ENCODE measurements at places on chromosomes 5 and 9.

GRCh38 chr9:110952540-110952859, 85.8 kb downstream of the LPAR1 start:
- DNase-seq: no peak

- no peak for DNase-seq
Measured at GRCh38 chr9:138098116-138098907, 220.7 kb downstream of the CACNA1B start.

DNA sequence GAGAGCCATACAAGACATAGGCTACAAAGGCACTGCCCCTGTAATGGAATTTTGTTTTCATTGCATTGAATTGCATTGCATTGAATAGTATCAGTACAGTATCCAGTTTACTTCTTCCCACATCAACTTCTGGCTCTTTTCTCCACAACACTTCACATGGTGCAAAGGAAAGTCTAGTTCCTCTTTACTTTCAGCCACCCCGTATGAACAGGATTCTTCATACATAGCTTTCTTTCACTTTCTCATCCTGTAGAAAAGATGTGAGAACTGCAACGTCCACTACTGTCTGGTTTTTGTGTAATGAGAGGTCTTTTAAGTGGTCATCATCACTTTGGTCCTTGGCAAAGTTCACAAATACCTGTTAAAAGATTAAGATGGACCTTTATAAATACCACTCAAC, 20.2 kb downstream of the NIPSNAP3B start:
- no peak for DNase-seq

DNA sequence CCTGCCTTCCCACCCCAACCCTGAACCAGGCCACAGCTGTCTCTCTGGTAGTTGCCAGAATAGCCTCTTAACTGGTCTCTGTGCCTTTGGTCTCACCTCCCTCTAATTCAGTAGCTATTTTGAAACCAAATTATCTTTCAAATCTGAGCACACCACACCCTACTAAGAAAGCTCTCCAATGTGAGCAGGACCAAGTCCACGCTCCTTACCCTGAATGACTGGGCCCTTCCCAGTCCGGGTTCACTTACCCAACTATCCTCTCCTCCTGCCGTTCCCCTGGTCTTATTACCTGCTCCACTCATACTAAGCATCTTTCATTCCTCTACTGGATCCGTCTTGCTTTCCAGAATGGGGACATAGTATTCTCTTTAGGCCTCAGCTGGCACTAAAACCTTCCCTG, 16.8 kb downstream of the ANKH start:
- DNase-seq: no peak

- no peak for DNase-seq
Measured at GRCh38 chr9:132489536-132489935, 79.5 kb downstream of the CFAP77 start.

- DNase-seq: no peak
Measured at GRCh38 chr9:137945581-137945980, 68.0 kb downstream of the CACNA1B start.

- peak; percentile 42 for DNase-seq
Measured at GRCh38 chr9:120257483-120257882, 322.5 kb downstream of the CDK5RAP2 start.

DNA sequence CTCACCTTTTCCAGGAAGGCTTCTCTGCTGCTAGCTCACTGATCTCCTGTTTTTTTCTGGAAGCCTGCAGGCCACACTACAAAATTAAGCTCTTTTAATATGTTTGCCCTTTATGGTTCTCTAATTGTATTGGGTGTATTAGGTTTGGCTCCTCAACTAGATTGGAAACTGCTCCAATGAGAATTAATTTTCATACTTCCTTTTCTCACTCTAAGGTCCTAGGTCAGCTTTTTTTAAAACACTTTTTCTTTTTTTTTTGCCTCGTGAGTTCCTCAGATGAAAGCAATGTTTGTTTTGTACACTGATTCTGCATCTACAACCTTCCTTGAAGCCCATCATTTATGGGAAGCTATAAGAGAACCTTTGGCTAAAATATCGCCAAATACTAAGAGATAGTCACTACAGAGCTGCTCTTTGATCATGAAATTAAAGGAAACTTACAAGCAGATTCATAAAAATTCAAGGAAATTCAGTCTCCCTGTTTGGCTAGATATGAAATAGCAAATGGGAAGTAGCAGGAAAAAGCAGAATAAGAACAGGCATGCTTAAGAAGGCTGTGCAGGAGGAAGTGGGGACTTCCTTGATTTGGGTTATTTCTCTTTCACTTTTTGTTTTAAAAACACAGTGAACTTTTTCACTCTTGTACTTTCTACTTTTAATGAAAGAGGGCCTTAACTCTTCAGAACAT, 55.2 kb upstream of the FYB1 start:
- no peak for DNase-seq

DNA sequence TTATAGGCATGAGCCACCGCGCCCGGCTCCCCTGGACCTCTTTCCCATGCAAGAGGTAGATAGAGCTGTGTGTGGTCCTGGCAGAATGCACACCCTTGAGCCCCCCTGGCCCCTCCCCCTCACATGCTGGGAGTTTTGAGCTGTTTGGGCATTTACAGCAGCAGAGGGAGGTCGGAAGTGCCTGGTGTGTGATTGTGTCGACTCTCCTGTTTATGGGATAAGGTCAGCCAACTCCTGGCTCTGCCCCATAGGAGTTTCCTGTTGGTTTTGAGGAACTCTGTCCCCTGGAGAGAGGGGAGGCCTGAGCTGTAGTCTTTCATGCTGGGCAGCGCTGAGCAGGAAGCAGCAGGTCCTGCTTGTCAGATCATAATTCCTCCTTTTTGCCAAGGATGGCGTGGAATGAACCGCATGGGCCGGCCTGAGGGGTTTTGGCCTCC, 6.0 kb downstream of the LRRC8A start:
- no peak for DNase-seq

DNA sequence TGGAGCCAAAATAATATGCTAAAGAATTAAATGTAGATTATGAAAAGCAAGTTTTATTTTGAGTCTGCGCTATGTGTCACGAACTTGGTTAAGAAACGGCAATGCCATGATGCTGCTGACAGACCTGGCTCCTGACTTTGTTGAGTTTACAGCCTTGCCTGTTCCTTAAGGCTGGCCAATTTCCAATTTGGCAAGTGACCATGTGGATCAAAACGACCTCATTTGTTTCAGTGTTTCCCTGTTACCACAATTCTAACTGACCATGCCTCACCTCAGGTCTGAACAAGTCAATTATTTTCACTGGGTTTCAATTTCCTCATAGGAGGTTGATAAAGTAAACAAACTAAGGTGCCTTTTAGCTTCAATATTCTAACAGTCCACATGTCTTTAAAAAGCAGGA, 461.4 kb downstream of the ZNF608 start:
- DNase-seq: no peak

DNA sequence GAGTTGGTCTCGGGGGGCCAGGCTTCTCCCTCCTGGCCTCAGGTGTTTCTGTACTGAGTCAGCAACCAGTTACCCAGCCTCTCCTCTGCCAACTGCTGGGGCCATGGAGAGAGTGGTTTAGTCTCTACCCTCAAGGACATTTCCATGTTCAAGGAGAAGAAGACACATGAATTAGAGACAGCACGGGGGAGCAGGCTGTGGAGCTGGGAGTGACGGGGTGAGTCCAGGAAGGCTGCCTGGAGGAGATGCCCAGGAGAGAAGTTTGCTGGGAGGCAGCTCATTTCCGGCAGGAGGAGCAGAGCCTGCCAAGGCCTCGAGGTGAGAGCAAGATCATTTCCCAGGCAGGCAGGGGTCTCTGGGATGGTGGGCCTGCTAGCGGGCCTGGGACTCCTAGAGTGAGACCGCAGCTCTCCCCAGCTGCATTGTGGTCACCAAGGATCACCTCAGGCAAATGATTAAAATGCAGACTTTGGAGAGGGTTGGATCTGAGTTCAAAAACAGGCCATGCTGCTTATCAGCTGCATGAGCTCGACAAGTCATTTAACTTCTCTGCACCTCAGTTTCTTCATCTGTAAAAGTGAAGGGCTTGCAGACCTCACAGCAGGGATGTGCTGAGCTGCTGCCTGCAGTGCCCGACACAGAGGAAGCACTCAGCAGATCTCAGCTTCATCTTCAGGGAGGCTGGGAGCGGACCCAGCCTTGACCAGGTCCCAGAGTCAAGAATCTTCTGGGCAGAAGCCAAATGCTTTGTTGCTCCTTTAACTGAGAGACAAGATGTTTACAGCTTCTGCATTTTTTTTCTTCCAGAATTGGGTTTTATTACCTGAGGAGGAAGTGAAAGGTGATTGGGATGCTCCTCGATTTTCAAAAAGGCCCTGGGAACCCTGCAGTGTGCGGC, 35.2 kb downstream of the NEK6 start:
- DNase-seq: no peak

GRCh38 chr9:73157811-73158210, 6.1 kb downstream of the ANXA1 start:
- DNase-seq: no peak

DNA sequence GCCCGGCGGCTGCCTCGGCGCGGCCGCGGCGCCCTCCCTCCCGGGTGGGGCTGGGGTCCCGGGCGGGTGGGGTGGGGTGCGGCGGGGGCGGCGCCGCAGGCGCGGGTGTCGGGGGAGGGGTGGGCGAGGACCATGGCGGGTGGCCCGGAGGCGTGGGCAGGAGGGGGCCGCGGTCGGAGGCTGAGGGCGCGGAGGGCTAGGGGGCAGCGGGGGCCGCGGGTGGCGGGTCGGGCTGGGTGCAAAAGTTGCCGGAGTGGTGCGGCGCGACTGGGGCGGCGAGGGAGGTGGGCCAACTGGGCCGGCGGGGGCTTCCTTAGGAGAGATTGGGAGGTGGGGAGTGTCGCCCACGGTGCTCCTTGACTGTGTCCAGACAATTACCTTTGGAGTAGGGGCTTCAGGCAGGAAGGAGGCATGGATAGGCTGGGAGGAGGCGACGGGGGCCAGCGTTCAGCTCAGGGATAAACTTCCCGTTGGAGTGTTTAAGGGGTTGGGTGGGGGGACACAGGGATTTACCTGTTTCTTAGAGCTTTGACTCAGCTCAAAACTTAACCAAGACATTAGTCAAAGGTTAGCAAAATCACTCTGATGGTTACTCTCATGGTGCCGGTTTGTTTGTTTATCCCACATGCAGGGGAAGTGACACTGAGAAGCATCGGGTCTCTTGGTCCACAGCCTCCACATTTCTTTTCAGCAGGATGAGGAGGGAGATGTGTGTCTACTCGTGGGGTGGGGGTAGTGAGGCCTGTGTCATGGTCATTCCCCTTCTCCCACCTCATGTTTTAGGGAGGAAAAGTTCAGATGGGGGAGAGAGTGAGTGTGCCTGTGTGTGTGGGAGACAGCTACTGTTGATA, 859 bp downstream of the CSNK1G3 start:
- no peak for DNase-seq

GRCh38 chr9:12884736-12885395, 110.0 kb downstream of the LURAP1L start:
- peak; percentile 30 for DNase-seq

DNA sequence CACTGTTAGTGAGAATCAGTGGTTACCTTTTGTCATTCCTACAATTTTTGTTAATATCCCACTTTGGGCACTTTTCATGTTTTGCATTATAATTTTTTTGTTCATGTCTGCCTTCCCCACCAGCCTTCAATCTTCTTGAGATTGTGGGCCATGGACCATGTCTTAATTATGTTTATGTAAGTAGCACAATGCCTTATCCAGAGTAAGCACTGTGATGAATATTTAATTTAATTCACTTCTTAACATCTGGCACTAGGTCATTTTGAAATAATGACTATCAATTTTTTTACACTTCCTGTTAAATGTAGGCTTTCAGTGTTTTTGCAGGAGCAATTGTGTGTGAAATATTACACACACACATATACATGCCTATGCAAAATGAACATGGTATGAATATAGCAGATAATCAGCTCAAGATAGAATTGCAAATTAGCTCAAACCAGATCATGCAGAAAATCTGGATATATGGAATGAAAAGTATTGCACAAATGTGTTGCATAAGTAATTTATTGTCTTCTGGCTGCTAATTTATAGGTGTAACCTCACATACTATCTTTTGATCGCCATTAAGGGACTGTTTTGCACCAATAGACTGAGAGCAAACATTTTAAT, 5.3 kb upstream of the SHOC1 start:
- no peak for DNase-seq

- no peak for DNase-seq
Measured at GRCh38 chr9:126217797-126218196, 108.8 kb upstream of the MVB12B start.

DNA sequence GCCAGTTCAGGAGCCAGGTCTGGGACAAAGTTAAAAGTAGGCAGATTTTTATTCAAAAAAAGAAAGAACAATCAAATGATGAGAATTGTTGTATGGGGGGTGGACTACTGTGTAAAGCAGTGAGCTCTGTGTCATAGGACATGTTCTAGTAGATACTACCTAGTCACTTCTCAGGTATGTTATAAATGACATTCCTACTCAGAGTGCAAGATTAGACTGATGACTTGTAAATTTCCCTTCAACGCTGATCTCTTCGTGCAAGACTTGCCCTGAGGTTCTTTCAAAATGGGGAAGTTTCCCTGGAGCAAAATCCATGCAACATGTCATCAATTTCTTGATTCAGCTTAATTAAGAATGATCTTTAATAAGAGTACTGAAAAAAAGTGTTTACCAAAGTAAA, 175.1 kb downstream of the RORB start:
- DNase-seq: no peak

DNA sequence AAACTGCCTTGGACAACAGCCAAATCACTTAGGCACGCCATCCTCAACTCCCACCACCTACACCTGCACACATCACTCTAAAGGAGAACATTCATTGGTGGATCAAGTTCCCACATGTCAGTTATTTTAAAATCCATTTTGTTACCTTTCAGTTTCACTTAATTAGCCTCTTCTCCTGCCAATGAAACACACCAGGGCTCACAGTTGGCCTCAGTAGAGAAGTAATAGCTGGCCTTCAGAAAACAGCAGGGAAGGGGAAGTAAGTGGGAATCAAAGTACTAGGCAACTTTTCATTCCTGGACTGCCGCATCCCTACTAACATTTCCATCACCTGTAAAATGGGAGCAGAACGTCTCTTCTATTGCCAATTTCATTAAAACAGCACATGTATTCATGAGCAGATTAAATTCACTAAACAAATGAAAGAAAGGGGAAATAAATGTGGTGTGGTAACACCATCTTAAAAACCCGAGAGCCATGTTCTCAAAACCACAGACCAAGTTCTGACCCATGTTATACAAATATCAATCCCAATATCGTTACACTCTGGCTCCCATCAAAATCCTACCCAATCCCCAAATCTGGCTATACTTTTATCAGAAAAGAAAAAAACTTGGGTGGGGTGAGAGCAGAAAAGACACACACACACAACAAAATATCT, 1.7 kb downstream of the SIL1 start:
- DNase-seq: no peak

- peak; percentile 29 for DNase-seq
Measured at GRCh38 chr9:17005056-17005823, 129.6 kb upstream of the CNTLN start.

All from NCI-H2227 treated with DMSO at 0.1 percent for 48 hours (cell line).